Adipocyte (in vitro differentiated cells): ENCODE measurements at places on chromosomes 7 and 10.
A peak's percentile ranks its signal among the peaks of the same experiment; 100 is the strongest.

DNA sequence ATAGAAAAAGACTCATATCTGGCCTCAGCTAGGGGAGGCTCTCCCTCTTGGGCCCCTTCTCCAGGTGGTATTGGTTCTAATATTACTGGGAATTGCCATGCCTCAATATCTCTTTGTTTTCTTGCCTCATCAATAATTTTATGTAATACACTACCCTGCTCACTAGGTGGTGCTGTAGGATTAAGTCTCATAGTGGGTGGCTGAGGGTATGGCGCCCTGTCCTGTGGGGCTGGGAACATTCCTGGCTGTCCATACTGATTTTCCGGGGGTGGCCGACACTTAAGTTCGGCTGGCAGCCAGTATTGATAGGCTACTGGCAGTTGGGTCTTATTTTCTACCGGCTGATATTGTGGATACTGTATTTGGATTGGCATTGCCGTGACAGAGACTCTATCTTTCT, 9.0 kb upstream of the TAS2R3 start:
- DNase-seq: peak; percentile 20

GRCh38 chr10:75283078-75283670, 47.4 kb upstream of the COMTD1 start:
- peak; percentile 8 for DNase-seq

DNA sequence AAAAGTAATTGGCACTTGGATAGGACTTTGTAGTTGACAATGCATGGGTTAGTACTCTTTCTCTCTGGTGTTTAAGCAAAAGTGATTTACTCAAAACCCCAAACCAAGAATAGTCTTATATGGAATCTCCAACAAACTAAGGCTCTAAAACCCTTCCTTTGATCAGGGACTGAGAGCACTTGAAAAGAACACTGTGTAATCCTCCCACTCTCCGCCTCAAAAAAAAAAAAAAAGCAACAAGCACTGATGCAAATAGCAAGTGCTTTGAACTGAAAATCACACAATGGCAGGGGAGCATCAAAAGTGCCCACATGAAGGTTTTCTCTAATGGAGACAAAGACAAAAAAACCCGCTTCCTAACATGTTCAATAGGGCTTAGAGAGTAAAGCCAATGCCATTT, 467.9 kb upstream of the AUTS2 start:
- no peak for DNase-seq

- no peak for DNase-seq
These were observed 63.0 kb downstream of the AOAH start for GRCh38 chr7:36661135-36661840.

GRCh38 chr7:6375348-6376101, 72.2 kb downstream of the DAGLB start:
- peak; percentile 66 for DNase-seq

DNA sequence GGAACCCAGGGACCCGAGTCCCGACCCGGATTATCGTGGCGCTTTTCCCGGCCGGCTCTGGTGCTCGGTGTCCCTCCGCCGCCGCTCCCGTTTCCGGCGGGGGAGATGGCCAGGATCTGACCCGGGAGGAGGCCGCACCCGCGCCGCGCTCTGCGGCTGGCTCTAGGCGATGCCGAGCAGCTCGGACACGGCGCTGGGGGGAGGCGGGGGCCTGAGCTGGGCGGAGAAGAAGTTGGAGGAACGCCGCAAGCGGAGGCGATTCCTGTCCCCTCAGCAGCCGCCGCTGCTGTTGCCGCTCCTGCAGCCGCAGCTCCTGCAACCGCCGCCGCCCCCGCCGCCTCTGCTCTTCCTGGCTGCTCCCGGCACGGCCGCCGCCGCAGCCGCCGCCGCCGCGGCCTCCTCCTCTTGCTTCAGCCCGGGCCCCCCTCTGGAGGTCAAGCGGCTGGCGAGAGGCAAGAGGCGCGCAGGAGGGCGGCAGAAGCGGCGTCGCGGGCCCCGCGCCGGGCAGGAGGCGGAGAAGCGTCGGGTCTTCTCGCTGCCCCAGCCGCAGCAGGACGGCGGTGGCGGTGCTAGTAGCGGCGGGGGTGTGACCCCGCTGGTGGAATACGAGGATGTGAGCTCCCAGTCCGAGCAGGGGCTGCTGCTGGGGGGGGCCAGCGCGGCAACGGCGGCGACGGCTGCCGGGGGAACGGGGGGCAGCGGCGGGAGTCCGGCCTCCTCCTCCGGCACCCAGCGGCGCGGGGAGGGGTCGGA, 593 bp downstream of the CDK13 start:
- DNase-seq: peak; percentile 65

- no peak for DNase-seq
These were observed 22.9 kb upstream of the DUSP5 start for GRCh38 chr10:110474826-110475225.

DNA sequence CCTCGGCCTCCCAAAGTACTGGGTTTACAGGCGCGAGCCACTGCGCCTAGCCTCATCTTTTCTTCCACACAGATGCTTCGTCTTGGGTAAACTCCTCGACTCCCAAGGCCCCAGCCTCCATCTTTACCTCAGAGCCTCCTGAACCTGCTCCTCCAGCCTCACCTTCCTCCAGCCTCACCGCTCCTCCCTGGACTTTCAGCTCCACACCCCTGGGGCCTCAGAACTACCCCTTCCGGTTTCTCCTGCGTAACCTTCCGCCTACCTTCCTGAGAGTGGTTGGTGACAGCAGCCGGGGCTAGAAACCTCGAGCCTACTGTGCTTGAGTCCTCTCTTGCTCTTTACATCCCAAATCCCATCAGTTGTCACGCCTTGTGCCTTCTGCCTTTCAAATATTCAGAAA, 45.8 kb downstream of the FKBP6 start:
- no peak for DNase-seq

GRCh38 chr7:650339-651031, 76.0 kb upstream of the DNAAF5 start:
- DNase-seq: no peak

DNA sequence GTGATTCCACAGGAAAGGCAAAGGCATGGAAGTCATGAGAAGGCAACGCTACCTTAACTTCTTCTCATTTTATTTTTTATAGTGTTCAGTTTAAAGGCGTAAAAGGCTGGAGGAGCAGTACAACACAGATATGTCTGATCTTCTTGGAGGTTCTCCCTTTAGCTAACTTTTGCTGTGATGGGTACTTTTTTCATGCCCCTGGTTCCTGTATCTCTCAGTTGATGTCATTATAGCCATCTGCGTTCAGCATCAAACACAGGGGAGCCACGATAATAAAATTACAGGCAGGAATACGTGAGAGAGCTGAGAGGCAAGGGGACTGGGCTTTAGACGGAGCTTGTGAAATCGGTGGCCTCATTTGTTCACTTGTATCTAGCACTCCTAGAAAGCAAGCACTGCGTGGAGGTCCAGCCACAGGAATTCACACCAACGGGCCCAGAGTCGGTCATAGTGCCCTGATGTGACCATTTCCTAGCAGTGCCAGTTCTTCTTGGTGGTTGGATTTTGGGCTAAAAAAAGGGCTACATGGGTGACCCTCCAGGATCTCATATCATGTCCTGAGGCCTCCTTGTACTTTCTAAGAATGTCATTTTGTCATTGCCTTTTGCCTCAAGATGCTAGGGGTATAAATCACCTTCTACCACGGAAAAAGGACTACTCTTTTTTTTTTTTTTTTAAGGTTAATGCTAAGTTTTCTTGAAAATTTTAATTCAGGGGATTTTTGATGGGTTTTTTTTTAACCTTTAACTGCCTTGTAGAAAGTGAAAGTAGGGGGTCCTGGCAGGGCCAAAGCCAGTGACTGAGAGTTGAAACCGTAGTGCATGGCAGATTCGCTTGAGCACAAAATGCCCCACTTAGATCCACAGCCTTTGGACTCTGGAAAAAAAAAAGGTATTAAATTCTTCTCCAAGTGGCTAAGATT, 191.5 kb downstream of the CELF2 start:
- DNase-seq: no peak

- no peak for DNase-seq
These were observed 32.1 kb upstream of the CALN1 start for GRCh38 chr7:72444026-72444776.

DNA sequence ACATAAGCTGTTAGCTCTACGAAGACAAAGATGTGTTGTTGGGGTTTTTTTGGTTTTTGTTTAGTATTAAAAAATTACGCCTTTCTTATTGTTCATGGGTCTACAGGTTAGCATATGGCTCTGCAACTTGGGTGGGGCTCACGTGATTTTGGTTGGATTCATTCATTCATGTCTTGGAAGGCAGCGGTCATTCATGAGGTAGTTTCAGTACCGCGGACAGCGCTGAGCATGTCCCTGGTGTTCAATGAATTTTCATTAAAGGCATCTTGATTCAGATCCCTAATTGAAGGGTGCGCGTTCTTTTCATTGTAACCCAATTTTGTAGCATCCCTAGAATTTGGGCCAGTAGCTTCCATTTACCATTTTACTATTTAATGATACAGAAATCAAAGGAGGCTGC, 42.9 kb upstream of the TCERG1L start:
- DNase-seq: peak; percentile 3

DNA sequence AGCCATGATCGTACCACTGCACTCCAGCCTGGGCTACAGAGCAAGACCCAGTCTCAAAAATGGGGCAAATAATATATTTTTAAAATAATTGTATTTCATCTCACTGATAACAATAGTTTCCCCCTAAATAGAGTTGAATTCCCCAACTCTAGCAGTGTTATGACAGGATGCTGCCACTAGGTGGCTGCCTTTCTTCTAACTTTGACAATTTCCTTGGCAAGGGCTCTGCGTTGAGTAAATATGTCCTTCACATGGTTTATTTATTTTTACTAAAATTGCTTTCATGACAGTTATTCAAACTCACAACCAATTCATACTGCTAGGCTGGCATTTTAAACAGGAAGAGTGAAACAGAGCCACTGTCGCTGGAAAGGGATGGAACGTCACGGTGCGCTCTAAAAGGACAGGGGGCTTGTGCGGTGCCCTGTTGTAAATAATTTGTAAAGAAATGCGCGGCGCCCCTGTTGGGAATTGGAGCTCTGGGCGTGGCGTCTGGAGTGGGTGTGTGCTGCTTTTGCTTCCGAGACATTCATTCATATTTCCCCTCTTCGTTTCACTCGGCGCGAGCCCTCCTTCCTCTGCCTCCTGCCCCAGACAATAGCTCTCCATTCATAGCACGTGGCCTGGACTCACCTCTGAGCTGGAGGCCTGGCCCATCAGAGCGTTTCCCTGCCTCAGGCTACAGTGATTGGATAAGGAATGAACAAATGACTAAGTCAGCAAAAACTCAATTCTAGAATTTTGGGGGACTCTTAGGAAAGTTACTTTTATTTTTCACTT, 20.5 kb upstream of the PITRM1 start:
- DNase-seq: peak; percentile 92

GRCh38 chr10:28367413-28367812, 64.5 kb upstream of the MPP7 start:
- no peak for DNase-seq

DNA sequence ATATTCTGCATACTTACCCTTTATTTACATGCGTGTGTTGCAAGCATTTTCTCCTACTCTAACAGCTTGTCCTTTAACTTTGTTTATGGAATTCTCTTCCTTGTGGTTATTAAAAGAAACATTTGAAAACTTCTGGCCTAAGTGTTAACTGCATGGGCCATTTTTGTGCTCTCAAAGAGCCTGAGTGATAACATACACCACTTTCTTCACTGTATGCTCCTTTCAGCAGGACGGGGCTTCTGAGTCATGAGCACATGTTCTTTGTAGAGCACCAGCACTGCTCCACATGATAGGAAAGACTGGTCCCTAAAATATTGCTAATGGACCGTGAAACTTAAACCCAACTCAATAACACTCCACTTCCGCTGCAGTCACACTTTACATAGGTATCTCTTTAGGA, 1093.6 kb upstream of the GHITM start:
- DNase-seq: no peak

DNA sequence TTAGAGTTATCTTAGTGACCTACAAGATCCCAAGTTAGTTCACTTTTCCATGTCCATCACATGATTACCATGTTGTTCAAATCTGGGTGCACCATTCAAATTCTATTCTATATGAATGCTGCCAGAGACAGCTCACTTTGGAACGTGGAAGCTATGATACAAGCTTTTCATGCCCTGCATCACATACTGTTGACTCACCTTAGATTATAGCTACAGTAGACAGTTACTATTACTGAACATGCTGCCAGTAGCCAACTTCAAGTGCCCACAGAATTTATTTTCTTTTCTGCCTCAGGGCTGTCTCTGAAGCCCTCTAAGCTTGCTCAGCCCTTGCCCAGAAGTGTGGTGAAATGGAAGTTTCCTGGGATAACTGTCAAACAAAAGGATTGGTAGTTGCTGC, 231.1 kb downstream of the GPR158 start:
- no peak for DNase-seq
